ENCODE measurements at places on chromosomes 7 and 10.

DNA sequence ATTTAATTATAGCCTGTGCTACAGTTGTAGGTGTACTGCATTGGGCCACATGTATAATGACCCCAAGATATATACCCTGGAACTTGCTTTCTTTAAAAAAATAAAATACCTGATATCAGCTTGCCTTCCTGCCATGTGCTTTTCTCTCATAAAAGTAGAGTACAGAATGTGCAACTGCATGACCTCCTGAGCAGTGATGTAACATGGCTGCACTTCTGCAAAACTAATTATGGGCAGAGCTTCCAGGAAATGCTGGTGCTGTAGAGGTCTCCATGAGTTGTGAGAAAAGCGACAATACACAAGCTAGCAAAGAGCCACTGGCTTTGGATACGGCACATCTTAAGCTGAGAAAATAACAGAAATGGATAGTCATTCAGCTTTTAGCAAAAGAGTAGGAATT is 6.5 kb upstream of the ERLIN1 start:
- no peak for DNase-seq

DNA sequence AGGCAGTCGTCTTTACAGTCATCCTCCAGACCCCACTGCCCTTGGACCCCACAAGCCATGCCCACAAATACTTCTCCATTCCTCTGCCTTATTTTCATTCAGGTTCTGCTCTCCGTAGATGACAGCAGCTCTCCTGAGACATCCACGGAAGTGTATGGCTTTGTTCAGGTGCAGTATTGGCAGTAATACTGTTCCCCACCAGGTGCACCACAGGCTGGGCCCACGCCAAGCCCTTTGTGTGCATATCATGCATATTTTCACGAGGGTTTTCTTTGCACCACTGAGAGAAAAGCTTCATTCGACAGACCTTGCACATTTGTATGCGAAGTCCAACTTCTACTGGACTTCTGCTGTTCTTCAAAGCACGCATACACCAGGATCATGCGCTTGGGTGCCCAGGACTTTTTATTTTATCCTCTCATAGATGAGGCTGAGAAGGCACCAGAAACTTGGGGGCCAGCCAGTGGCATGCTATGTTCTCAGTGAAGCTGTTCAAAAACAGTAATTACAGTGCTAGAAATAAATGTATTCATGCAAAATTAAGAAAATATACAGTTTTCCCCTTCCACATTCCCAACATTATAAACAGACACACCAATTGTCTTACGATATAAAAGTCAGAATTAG is 37.8 kb upstream of the PITRM1 start:
- no peak for DNase-seq

GRCh38 chr7:115840702-115841101 is 189.9 kb downstream of the TFEC start:
- DNase-seq, result no peak

DNA sequence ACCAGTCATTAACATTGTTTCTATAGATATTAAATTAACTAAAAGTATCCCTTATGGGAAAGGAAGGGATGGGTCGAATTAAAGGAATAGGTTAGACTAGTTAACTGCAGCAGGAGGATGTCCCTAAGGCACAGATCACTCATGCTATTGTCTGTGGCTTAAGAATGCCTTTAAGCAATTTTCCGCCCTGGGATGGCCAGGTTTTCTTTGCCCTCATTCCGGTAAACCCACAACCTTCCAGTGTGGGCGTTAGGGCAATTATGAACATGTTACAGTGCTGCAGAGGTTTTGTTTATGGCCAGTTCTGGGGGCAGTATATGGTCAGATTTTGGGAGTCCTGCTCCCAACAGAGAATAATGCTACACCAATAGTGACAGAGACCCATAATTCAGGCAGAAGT is 139.3 kb upstream of the CDK13 start:
- no peak for DNase-seq

- peak; percentile 76 for DNase-seq
These were observed 1.1 kb upstream of the TRIP6 start for GRCh38 chr7:100865938-100866728.

GRCh38 chr7:50791363-50791937 is 8.8 kb upstream of the GRB10 start:
- DNase-seq, result no peak

DNA sequence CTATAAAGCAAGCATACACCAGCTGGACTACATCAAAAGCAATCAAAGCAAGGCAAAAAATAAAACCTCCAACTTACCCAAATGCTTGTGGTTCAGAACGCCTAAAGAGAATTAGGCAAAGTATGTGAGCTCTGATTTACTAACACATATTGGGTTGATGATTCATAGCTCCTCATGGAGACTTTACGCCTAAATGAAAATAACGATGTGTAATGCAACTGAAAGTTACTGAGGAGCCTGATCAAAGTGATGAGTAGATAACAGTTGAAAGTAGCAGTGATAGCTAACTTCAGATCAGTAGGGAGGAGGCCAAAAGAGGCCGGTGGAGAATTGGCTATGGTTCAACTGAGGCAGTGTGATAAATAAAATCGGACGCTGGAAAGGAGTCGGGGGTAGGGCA is 85.0 kb downstream of the MPP7 start:
- no peak for DNase-seq

DNA sequence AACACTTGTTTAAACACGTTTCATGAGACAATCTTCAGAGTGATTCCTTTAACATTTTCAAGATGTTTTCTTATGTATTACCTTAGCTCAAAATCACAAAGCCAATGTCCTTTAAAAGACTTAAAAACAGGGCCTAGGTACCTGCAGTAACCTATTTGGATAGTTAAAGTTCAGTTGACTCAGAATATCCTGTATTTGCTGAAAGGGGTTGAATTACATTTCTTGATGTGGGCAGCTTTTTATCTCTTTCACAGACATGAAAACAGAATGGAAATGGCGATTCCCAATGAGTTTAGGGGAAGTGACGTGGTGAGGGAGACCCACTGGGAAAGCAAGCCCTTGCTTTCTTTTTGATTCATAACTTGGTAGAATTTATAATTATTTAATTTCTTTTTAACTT is 324.4 kb upstream of the AOAH start:
- DNase-seq, result no peak

GRCh38 chr10:34648919-34649318 is 166.2 kb downstream of the PARD3 start:
- DNase-seq, result no peak

- no peak for DNase-seq
These were observed 147.1 kb downstream of the TRIL start for GRCh38 chr7:28811008-28811407.

DNA sequence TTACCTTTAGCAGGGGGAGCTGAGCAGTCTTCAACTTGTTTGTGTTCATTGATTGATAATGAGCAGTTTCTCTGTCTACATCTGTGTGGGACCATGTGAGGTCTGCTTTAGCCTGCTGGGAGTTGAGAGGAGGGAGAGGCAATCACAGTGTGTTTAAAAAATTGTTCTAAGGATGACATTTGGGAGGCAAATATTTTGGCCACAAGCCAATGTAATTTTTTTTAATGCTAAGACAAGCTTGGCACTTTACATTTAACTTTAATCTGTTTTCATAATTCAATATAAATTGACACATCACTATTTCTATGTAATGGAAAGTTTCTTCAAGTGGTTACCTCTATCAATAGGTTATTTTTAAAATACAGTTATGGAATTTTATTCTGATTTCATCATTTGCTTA is 55.9 kb upstream of the SEMA3A start:
- no peak for DNase-seq

DNA sequence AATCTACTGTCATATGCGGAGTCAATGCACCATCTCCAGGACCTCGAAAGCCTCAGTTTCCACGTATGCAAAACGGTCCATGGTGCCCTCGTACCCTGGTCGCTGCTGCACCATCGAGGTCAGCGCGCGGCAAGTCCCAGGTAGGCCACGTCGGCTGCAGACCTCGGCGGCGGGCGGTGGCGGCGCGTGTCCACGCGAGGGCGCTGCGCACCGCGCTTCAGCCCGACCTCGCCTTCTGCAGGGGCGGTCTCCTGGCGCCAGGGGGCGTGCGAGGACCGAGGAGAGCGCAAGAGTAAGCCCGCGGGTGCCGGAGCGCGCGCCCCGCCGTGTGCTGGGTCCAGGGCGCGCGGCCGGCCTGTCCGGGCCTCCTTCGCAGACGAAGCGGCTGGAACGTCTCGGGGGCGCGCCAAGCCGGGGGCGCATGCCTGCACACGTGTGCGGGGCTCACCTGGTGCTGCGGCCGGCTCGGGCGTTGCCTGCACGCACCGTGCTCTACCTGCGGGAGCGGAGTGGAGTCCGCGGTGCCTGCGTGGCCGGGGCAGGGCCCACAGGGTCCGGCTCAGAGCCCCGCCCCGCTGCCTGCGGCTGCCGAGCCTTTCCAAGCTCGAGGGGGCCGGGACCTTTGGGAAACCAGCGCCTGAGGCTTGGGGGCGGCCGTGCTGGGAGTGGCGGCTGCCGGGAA is 54.0 kb downstream of the GLRX3 start:
- DNase-seq, result no peak

- no peak for DNase-seq
These were observed 17.0 kb downstream of the ASL start for GRCh38 chr7:66092654-66093053.
